ENCODE measurements at places on chromosomes 11 and 22.
A peak's percentile ranks its signal among the peaks of the same experiment; 100 is the strongest.

- no peak overlapping the region for H3K4me3 ChIP-seq
- peaks cover 5% of the 10 kb centered on the region for H3K36me3 ChIP-seq
- no peaks in the 10 kb centered on the region for H3K4me1 ChIP-seq
- H3K27me3 ChIP-seq: peaks cover 28% of the 10 kb centered on the region
- H3K27ac ChIP-seq: no peak overlapping the region
- ATAC-seq: no peak
These were observed 40.7 kb upstream of the TTC12 start for GRCh38 chr11:113273720-113274119.

DNA sequence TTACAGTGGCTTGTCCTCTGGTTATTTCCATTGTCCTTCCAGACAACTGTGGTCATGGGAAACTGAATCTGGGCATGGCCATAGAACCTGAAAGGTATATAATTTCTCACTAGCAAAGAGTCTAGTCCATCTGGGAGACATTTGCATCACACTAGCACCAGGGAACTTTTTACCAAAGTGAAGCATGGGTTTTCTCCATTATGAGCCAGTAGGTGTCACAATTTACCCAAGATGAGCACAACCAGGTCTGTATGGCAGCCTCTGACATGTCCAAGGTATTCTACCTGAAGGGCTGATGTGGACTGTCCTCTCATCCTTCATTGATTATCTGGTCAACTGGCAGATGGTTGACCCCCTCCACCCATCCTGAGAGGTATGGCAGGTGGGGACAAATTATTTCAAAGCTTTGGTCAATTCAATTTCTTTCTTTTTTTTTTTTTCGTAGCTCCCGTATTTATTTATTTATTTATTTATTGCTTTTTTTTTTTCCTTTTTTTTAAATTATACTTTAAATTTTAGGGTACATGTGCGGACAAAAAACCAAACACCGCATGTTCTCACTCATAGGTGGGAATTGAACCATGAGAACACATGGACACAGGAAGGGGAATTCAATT is 425.9 kb downstream of the TMEM135 start:
- no peaks in the 10 kb centered on the region for H3K27me3 ChIP-seq
- H3K4me3 ChIP-seq: no peak overlapping the region
- H3K36me3 ChIP-seq: no peaks in the 10 kb centered on the region
- ATAC-seq: no peak

DNA sequence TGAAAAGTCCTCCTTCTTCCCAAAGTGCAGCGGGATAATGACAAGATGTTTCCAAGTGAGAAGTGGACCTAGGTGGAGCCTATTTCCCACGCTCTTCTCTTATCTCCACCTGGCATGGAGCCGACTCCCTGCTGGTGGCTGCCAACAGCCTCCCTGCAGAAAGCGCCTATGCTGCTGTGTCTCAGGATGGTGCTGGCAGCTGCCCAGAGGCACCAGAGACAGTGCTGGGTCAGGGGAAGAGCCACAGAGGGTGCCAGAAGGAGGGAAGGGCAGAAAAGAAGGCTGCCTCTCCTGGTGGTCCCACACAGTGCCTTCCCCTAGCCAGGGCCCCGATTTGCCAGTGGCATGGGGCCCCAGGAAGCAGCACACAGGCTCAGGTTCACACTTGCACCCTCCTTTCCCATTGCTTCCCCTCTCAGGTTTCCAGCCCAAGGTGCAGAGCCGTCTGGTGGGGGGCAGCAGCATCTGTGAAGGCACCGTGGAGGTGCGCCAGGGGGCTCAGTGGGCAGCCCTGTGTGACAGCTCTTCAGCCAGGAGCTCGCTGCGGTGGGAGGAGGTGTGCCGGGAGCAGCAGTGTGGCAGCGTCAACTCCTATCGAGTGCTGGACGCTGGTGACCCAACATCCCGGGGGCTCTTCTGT is 19.0 kb downstream of the CD5 start:
- H3K36me3 ChIP-seq: peaks cover 6% of the 10 kb centered on the region
- no peak overlapping the region for H3K27ac ChIP-seq
- H3K27me3 ChIP-seq: no peaks in the 10 kb centered on the region
- no peak overlapping the region for H3K4me3 ChIP-seq
- no peak for ATAC-seq

- H3K27me3 ChIP-seq: peaks cover 31% of the 10 kb centered on the region
- no peaks in the 10 kb centered on the region for H3K4me1 ChIP-seq
These were observed 27.5 kb downstream of the OSBPL5 start for GRCh38 chr11:3137486-3138177.

GRCh38 chr11:47997063-47998053 is 17.0 kb downstream of the PTPRJ start:
- no peaks in the 10 kb centered on the region for H3K36me3 ChIP-seq
- H3K4me1 ChIP-seq: peaks cover 75% of the 10 kb centered on the region
- peak overlapping the region; percentile 44 for H3K27ac ChIP-seq
- no peak for ATAC-seq
- no peaks in the 10 kb centered on the region for H3K27me3 ChIP-seq

GRCh38 chr11:73566422-73566821 is 31.5 kb downstream of the FAM168A start:
- peaks cover 20% of the 10 kb centered on the region for H3K36me3 ChIP-seq
- H3K27ac ChIP-seq: no peak overlapping the region
- H3K4me1 ChIP-seq: no peaks in the 10 kb centered on the region

DNA sequence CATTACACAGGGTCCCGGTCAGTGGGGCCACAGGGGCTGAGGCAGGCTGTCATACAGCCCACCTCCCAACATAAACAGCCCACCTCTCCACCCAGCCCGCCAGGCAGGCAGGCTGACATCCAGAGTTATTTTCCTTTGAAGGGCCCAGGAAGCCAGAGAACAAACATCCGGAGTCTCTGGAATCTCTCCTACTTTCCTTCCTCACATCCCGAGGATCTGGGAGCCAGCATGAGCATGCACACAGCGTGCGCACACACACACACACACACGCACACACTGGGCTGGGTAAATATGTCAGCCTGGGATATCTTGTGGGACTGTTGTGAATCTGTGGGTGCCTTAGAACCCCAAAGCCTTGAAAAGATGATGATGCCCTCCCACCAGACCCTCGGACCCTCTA is 55.4 kb downstream of the PDE2A start:
- no peak overlapping the region for H3K27ac ChIP-seq
- H3K4me1 ChIP-seq: peaks cover 41% of the 10 kb centered on the region
- H3K4me3 ChIP-seq: no peak overlapping the region

GRCh38 chr22:21098099-21098671 is 52.4 kb downstream of the LRRC74B start:
- H3K36me3 ChIP-seq: no peaks in the 10 kb centered on the region
- peaks cover 8% of the 10 kb centered on the region for H3K4me1 ChIP-seq
- ATAC-seq: no peak
- H3K27me3 ChIP-seq: peaks cover 52% of the 10 kb centered on the region

GRCh38 chr11:91489989-91490388 is 734.6 kb upstream of the FAT3 start:
- ATAC-seq: no peak
- no peaks in the 10 kb centered on the region for H3K27me3 ChIP-seq
- H3K27ac ChIP-seq: no peak overlapping the region
- no peak overlapping the region for H3K4me3 ChIP-seq
- no peaks in the 10 kb centered on the region for H3K4me1 ChIP-seq
